ENCODE measurements at places on chromosomes 12 and 14.

DNA sequence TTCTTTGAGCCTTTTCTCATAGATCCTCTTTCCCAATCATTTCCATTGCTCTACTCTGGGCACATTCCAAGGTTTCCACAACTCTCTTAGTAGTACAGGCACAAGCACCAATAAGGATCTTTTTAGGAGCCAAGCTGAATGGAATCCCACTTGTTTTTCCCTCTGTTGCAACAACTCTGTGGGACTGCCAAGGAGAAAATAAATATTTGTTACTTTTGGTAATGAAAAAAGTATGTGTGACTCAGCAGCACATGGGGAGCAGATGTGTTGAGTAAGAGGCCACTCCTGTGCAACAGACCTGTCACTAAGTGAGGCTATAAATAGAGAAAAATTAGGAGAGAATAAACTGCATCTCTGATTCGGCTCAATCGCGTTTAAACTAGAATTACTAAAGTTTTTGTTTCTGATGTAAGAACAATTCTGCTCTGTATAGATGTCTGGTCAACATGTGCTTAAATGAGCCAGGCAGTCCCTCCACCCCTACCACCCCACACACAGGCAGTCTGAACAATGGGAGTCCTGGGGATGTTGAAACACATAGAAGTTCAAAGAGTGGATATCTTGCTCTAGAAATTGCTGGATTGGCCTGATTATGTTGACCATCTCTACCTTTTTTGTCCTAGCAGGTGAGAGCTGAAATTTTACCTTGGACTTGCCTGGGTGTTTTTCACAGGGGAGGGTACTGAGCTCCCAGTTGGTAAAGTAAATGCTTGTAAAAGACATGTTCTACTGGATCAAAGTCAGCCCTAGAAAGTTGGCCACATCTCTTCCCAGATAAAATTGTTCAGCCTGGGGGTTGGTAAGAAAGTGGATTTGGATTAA is 244.3 kb upstream of the NOVA1 start:
- DNase-seq = peak; percentile 80

GRCh38 chr14:23281247-23281646 is 4.7 kb downstream of the HOMEZ start:
- no peak for DNase-seq

GRCh38 chr14:64221391-64222003 is 72.7 kb downstream of the ESR2 start:
- DNase-seq = no peak

- no peak for DNase-seq
These were observed 365.7 kb upstream of the FKBP4 start for GRCh38 chr12:2429032-2429431.

DNA sequence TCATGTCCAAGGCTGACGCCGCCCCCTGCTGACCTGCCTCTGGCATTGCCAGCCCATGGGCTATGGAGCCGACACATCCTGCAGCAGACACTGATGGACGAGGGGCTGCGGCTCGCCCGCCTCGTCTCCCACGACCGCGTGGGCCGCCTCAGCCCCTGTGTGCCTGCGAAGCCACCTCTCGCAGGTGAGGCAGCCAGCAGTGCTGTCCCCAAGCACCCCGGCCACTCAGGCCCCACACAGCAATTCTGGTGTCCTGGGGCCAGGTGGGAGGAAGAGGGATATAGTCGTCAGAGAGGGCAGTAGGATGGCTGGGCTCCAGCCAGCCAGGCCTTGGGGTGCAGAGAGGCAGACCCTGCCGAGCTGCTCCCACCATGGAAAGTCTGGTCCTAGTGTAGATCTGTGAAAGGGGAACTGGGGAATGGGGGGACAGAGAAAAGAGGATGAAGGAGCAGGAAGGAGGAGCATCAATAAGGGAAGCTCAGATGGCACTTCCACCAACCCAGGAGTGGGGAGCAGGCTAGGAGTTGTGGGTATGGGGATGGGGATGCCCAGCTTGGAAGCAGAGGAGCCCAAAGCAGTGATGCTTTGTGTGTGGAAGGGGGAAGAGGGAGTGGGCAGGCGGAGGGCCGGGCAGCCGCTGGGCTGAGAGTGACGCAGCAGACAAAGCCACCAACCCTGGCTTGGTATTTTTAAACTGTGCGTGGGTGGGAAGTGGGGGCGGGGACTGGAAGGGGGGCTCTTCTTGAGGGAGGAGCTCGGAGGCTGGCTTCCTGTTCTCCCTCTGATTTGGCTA is 4.7 kb downstream of the NAB2 start:
- DNase-seq = peak; percentile 65

DNA sequence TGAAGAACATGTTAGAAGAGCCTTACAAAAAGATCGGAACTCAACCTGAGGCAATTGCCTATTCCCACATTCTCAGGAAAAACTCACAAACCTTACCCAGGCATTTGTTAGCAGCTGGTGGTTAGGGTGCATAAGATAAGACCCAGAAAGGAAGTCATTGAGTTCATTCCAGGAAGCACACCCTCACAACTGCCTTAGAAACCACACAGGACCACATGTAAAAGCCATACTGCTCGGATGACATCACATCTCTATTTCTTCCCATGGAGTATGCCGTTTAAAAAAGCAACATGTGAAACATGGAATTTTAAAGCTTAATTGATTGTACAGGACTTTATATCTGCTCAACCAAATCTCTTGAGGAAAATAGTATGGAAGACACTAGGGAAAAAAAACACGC is 411.2 kb downstream of the DAD1 start:
- DNase-seq = no peak

- DNase-seq = no peak
These were observed 49.0 kb downstream of the NTF3 start for GRCh38 chr12:5480938-5481303.

GRCh38 chr12:30679241-30679640 is 16.4 kb downstream of the IPO8 start:
- no peak for DNase-seq

DNA sequence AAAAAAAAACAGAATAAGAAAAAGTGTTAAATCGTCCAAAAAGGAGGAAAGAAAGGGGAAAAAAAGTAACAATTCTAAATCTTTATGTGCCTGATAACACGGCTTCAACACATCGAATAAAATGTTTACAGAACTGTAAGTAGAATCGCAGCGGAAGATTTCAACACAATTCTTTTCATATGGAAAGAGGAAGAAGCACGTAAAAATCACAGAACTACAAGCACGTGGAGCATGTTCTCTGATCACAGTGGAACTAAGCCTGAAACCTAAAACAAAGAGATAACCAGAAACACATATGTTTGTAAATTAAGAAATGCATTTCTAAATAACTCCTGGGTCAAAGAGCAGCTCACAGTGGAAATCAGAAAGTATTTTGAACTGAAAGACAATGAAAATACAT is 8.7 kb downstream of the CLEC7A start:
- no peak for DNase-seq

DNA sequence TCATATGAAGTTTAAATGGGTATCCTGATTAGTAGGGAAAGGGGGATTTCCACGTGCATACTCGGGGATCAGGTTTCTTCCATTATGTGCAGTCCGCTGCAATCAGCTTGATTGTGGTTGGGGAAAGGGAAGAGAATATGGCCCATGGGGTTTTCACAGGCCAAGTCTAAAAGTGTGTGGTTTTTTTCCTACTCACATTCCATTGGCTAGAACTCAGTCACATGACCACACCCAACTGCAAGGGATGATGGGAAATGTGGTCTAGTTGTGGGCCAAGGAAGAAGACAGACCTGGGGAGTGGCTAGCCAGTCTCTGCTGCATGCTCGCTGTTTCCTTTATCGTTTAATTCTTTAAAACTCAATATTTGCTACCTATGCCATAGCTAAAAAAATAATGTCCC is 105.1 kb downstream of the PRIMA1 start:
- peak; percentile 5 for DNase-seq

GRCh38 chr12:27008081-27008480 is 6.1 kb downstream of the TM7SF3 start:
- DNase-seq = no peak

DNA sequence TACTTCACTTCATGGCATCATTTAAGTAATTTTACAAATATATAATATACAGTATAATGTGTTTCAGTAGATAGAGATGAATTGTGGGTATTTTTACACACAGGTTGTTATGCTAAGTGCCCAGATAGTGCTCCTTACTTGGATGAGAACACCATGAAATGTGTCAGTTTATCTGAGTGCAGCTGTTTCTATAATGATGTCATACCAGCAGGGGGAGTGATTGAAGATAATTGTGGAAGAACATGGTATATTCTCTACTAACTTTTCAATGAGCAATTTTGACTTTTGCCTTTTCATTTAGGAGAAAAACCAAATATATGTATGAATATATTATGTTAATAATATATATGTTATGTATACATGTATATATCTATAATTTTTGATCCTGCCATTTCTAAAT is 221.6 kb downstream of the LRRK2 start:
- DNase-seq = peak; percentile 83

DNA sequence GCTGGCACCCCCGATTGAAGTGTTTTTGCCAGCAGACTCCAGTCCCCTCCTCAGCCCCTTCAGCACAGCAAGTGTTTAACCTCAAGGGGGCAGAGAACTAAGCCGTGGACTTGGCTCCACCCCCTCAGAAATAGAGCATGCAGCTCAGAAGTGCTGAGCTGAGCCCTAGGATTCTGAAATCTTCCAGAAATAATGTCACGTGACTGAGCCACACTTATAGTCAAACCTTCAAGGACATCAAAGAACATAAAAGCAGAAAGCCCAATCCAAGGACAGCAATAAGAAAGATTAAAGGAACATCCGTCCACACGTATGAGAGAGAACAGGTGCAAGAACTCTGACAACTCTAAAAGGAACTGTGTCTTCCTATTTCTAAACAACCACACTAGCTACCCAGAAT is 317.7 kb upstream of the LRFN5 start:
- DNase-seq = no peak

DNA sequence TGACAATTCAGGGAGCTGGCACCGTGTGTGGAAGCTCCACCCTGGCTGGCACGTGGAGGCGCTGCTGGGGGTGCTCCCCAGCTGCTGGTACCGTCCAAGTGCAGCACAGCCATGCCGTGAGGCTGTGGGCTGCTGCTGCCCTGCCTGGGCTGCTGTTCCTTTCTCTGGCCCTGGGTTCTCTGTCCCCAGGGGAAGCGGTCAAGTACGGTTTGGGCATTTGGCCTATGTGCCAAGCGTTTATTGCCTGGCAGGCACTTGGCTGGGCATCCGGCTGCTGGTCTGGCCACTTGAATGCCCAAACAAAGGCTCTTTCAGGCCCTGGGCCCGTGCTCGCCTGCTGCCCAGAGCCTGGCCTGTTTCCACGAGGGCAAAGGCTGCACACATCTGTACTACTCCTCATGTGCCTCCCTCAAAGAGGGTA is 39.6 kb downstream of the RHOF start:
- no peak for DNase-seq

DNA sequence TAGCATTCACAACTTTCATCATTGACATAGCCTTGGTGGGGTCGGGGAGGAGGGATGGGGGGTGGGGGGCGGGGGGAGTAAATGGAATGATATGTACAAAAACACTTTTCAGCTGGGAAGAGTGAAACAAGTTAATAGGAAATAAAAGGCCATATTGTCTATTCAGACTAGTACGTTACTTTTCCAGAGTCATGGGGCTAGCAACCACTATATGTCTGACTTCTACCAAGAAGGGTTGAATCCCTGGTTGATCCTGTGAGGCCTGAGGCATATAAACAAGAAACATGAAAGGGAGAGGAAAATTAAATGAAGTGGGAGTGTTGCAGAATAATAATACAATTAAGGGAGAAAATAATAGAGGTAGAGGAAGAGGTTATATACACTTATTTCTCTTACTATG is 225.5 kb downstream of the ERC1 start:
- no peak for DNase-seq

DNA sequence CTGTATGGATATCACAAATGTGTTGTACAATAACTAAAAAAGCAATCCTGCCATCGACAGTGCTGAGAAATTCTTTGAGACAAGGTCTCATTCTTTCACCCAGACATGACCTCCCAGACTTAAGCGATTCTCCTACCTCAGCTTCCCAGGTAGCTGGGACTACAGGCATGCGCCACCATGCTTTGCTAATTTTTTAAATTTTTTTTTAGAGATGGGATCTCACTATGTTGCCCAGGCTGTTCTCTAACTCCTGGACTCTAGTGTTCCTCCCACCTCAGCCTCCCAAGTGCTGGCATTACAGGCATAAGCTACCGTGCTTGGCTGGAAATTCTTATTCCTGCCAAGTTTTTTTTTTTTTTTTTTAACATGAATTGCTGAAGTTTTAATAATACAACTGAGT is 16.5 kb upstream of the NOXRED1 start:
- no peak for DNase-seq

- DNase-seq = peak; percentile 31
These were observed 49.3 kb upstream of the TMPO start for GRCh38 chr12:98465950-98466602.

GRCh38 chr12:108303703-108304102 is 35.4 kb downstream of the CMKLR1 start:
- no peak for DNase-seq

DNA sequence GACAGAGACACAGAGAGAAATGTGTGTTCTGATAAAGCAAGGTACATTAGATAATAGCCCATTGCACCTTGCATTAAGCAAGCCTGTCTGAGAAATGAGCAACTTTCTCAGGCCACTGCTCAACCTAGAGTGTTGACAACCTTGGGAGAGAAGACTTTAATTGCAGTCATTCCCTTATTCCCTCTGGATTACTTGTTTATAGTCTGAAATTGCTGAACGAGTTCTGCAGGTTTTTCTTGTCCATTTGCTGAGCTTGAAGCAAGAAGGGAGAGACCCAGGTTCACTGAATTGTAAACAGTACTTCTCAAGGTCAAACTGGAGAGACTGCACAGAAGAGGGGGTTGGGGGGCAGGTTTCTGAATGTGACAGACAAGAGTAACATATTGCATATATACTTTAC is 159.4 kb upstream of the PLEKHG7 start:
- peak; percentile 95 for DNase-seq

GRCh38 chr14:70713511-70713916 is 71.8 kb downstream of the TTC9 start:
- DNase-seq = no peak

DNA sequence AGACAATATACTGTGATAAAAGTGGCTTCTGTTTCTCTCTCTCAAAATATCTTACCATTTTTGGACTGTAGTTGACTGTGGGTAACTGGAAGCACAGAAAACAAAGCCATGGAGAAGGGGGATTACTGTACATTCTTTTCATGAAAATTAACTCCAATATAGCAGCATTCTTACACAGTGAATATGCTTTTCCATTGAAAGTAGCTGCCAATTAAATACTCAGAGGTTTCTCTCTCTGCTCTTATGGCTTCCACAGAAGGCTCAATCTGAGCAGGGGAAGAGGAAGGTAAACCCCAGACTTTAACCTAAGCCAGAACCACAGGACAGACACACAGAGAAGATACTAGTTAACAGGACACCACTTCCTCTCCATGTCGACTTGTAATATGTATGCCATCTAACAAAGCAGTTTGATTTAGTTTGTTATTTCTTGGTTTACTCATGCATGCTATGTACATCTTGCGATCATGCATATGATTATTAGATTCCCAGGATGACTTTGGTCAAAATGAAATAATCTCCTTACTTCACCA is 150.2 kb downstream of the SSPN start:
- no peak for DNase-seq

GRCh38 chr12:34287437-34287836 is 265.1 kb downstream of the ALG10 start:
- DNase-seq = no peak

All from DMS53 (cell line).